ENCODE measurements at places on chromosomes 13 and 19.

DNA sequence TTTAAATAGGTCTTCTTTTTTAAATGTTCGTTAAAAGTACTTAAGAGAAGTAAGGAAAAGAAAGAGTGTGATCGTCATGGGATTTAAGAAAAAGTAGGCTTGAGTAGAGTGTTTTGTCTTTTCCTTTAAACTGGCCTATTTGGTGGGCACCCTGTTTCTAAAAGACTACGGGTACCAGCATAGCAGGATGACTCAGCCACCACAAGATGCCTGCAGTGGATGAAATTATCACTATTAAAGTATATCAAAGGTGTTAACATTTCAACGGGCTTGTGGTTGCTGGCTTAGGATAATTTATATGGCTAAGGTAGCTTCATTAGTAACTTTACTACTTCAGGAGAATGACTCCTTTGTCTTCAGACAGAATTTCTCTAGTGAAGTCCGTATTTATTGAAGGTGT lies 112.6 kb downstream of the STARD13 start:
- no peak for DNase-seq

DNA sequence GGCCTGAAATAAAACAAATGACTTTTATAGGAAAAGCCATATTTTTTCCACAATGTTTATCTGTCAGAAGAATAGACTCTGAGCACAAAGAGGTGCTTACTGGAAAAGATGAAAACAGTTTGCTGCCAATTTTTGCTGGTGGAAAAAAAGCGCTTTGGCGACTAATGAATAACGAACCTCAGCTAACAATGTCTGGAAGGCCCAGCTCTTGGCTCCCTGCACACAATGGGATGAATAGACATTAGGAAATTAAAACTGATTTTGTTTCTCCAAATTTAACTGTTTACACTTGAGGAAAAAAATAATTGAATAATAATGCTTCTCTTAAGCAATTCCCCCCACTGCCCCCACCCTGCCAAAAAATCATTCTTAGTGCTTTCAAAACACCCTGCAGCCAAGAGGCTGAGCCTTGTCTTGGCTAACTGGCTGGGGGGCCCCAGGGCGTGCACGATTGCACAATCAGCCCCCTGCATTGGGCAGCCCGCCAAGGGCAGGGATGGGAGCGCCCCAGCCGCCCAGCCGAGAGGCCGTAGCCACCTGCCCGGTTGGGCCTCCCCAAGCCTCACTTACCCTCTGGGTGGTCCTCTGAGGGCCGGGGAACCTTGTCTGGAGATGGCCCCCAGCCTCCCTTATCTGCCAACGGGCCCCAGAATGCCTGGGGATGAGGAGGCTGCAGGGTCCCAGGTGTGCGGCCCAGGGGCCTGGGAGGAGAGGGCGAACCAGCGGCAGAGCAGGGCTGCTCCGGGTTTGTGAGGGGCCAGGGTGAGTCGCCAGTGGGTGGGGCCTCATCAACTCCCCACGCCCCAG lies 16.8 kb downstream of the CEBPG start:
- DNase-seq = no peak

DNA sequence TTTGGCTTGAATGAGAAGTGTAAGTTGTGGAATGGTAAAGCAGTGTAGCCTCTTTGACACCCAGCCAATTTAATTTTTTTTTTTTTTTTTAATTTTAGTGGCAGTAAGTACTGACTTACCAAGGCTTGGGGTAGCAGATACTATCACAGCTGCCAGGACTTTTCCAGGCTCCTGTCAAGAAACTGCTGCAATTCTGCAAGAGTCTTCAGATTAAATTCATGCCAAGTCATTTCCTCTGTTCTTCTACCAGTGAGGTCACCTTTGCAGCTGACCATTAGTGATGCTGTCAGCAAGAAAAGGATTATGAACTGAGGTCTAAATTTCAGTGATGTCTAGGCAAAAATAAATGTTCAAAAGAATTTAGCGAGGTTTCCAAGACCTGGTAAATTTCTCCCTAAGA lies 91.2 kb downstream of the GGACT start:
- DNase-seq = no peak

DNA sequence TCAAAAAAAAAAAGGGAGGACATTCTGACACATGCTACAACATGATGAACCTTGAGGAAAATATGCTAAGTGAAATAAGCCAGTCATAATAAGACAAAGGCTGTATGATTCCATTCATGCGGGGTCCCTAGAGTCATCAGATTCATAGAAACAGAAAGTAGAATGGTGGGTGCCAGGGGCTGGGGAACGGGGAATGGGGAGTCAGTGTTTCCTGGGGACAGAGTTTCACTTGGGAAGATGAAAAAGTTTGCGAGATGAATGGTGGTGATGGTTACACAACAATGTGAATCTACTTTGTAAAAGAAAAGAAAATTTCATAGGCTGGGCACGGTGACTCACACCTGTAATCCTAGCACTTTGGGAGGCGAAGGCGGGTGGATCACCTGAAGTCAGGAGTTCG lies 6.1 kb upstream of the CLEC4G start:
- DNase-seq = no peak

GRCh38 chr19:42553292-42554045 lies 25.2 kb upstream of the CEACAM1 start:
- DNase-seq = no peak

DNA sequence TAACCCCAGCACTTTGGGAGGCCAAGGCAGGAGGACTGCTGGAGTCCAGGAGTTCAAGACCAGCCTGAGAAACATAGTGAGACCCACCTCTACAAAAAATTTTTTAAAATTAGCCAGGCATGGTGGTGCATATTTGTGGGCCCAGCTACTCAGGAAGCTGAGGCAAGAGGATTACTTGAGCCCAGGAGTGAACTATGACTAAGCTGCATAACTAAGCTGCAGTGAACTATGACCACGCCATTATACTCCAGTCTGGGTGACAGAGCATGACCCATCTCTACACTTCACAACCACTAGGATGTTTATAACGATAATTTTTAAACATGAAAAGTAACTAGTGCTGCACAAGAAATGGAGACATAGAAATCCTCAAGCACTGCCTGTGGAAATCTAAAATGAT lies 352.7 kb upstream of the SGCG start:
- DNase-seq = no peak

GRCh38 chr13:86757236-86757978 lies 913.8 kb upstream of the SLITRK5 start:
- peak; percentile 1 for DNase-seq

DNA sequence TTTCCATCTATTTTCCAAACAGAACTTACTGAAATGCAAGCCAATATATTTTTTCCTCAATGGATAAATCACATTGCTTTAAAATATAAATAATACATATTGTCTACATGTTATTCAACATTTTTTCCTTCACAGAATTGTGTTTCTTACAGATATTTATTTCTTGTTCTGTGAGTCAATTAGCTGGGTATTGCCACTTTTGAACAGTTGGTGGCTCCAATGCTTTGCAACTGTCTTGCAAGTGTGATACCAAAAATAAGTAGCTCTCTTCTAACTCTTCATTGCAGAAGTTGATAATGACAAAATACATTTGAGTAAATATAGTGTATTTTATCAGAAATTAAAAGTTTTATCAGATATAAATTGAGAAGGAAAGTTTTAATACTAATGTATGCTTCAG lies 17.1 kb upstream of the GPC5 start:
- DNase-seq = no peak

- DNase-seq = no peak
Observed at GRCh38 chr19:39248806-39249205, at the start of gene IFNL4. IFNL4 (minus strand) TSS chr19:39248856.

DNA sequence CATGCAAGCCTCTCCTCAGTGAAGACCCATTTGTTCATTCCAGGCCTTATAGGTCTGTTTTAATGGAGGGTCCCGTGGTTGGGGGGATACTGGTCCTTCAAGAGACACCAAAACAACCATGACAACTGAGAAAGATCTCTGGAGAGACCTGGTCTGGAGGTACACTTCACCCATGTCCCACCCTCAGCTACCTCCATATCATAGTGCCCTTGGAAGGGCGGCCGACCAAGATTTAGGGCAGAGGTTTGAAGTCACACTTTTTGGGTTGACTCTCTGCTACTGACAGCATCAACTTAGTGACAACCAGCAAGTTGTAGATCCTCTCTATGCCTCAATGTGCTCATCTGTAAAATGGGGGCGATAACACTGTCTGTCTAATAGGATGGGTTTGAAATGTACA lies 177.3 kb downstream of the TSHZ3 start:
- DNase-seq = no peak

GRCh38 chr19:19049406-19049805 lies 14.4 kb upstream of the SLC25A42 start:
- no peak for DNase-seq

DNA sequence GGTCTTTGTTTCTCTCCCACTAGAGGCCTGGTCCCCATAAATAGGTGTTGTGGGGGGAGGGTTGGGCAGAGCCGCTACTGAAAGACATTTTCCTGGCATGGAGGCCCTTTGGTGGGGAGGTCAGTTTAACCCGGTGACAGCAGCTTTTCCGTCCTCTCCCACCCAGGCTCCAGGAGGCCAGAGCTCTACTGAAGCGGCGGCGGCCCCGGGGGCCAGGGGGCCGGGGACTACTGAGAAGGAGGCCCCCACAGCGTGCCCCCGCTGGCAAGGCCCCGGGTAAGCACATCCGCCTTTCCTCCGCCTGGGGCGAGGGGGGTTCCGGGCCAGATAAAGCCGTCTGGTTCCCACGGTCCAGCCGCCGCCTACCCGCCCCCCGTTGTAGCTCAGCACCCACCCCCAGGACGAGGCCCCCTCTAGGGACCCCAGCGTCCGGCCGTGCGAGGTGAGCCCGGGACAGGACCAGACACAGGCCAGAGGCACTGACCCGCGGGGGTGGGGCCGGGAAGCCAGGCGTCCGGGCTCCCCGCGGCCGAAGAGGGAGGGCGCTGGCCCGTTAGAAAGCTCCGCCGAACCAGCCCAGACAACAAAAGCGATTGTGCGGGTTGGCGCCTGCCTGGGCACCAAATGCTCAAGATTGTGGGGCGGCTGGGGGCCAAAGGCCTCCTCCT lies 1.1 kb upstream of the LTBP4 start:
- DNase-seq = no peak

DNA sequence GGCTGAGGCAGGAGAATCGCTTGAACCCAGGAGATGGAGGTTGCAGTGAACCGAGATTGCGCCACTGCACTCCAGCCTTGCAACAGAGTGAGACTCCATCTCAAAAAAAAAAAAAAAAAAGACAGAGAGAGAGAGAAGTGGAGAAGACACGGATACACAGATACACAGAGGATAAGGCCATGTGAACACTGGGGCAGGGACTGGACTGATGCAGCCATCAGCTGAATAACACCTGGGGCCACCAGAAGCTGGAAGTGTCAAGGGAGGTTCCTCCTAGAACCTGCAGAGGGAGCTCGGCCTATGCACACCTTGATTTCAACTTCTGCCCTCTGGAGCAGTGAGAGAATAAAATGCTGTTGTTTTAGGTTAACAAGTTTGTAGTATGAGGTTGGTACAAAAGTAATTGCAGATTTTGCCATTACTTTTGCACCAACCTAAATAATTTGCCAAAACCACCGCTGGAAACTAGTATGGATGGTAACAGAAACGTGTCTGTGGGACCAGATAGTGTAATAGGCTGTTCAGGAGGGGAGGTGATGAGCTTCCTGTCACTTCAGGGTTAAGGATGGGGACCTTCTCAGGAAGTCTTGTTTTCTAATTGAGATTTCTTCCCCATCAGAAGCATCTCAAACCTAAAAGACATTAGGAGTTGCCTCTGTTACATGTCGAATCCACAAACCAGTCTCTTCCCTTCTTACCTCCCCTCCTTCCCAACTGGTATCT lies 36.4 kb upstream of the IGSF23 start:
- peak; percentile 17 for DNase-seq

DNA sequence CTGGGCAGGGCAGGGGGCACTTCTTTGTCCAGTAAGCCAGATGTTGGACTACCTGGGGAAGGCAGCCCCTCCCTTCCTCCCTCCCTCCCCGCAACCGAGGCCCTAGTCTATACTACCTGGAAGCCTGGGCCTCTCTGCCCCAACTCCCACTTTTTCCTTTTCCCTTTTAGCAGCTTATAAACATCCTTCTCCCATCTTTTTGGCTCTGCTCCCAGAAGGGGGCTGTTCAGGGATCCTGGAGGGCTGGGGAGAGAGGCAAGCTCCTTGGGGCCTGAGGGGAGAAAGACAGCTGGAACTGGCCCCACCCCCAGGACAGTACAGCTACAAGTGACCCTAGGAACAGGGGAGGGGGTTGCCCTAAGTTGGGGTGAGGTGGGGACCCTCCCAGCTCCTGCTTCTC lies 44.9 kb downstream of the LYL1 start:
- DNase-seq = no peak

- DNase-seq = peak; percentile 19
Observed at GRCh38 chr13:46831588-46832194, 34.7 kb upstream of the ESD start.

- no peak for DNase-seq
Observed at GRCh38 chr19:30570194-30570593, 198.0 kb downstream of the ZNF536 start.

DNA sequence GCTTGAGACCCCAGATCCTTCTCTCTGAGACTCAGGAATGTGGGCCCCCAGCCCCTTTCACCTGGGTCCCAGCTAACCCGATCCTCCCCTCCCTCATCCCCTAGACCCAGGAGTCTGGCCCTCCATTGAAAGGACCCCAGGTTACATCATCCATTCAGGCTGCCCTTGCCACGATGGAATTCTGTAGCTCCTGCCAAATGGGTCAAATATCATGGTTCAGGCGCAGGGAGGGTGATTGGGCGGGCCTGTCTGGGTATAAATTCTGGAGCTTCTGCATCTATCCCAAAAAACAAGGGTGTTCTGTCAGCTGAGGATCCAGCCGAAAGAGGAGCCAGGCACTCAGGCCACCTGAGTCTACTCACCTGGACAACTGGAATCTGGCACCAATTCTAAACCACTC lies 463 bp downstream of the FGF21 start:
- no peak for DNase-seq

GRCh38 chr13:73138638-73139491 lies 80.1 kb downstream of the KLF5 start:
- no peak for DNase-seq

DNA sequence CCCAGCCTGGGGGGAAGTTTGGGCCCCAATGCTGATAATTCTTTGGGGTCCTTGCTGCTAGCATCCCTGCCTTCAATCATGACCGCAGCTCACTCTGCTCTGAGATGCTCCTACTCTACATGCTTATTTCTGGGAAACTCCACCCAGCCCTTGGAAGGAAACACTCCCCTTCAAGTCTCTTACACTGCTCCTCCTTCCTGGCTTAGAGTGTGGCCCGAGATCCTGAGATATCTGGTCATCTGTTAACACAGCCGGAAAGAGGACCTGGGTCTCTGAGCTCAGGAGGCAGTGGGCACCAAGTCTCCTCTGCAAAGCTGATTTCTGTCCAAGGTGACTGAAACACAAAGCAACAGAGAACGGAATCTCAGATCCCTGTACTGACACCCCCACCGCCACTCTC lies 33.0 kb downstream of the CYP4F2 start:
- DNase-seq = no peak

- DNase-seq = no peak
Observed at GRCh38 chr19:32816555-32817099, 52.9 kb downstream of the SLC7A9 start.

- DNase-seq = peak; percentile 19
Observed at GRCh38 chr19:47013041-47013517, 6.6 kb upstream of the NPAS1 start.

DNA sequence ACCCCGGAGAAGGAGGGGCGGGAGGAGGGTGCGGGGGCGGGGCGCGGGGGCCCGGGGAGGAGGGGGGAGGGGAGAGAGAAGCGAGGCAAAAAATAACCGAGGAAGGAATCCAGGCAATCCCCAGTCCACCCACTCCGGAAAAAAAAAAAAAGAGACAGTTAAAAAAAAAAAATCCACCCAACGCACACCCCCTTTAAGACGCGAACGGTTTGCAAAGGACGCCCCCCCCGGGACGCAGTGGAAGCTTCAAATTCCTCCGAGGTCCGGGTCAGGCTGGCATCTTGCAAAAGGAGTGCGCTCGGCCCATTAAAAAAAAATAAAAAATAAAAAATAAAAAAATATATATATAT lies at the start of gene CACNA1A:
CACNA1A (minus strand) TSS at position 9 of the 350 bp plus-strand sequence. CDS start 255 bp downstream, outside the sequence.
- no peak for DNase-seq

Measured in stimulated activated CD4-positive, alpha-beta T cell treated with anti-CD3 and anti-CD28 coated beads, Interleukin-15, amount 100 ng/mL, for 48 hours (primary cell).